Spleen (tissue), 13 donors: ENCODE measurements at places on chromosomes 11 and 22. TPM values are rescaled to one million over a fixed set of nuclear protein-coding genes. Genes with fewer than 3 reads are reported as not detected.

DNA sequence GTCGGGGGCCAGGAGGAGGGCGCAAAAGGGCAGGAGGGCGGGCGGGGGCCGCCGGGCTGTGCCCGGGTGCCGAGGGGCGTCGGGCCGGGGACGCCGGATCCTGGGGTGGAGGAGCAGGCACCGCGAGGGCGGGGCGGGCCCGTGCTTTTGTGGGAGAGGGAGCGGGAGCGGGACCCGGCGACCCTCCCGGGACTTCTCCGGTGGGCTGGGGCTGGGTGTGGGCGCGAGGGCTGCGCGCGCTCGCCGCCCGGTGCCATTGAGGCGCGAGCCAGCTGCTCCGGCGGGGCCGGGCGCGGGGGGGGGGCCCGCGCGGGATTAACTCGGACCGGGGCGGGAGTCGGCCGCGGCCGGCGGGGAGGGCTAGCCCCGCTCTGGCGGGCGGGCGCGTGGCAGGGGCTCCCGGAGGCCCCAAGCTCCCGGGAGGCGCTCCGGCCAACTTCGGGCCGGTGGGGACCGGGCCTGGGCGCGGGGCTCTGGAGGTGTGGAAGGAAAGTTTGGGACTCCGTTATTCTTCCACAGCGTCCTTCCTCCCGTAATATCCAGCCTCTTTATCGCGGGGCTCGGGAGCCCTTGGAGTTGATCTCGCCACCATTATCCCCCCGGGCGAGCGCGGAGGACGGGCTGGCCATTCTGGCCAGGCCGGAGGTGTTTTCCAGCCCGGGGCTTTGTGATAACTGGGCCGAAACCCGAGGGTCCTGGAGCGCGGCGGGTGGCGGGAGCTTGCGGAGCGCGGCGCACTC is 936 bp downstream of the CECR2 start:
- peak; percentile 73 for DNase-seq

GRCh38 chr22:33400061-33400840 is 342.1 kb upstream of the SYN3 start:
- no peak for DNase-seq

Gene PGA5
- total RNA-seq = 1.4 TPM

Gene CXCR5
- total RNA-seq = 25.0 TPM

Gene PLXNB2
- 215 TPM for total RNA-seq
